ENCODE measurements at places on chromosomes 2 and 18.
A peak's percentile ranks its signal among the peaks of the same experiment; 100 is the strongest.

GRCh38 chr2:32937602-32938448 lies 8.9 kb upstream of the LTBP1 start:
- peak; percentile 83 for ATAC-seq

DNA sequence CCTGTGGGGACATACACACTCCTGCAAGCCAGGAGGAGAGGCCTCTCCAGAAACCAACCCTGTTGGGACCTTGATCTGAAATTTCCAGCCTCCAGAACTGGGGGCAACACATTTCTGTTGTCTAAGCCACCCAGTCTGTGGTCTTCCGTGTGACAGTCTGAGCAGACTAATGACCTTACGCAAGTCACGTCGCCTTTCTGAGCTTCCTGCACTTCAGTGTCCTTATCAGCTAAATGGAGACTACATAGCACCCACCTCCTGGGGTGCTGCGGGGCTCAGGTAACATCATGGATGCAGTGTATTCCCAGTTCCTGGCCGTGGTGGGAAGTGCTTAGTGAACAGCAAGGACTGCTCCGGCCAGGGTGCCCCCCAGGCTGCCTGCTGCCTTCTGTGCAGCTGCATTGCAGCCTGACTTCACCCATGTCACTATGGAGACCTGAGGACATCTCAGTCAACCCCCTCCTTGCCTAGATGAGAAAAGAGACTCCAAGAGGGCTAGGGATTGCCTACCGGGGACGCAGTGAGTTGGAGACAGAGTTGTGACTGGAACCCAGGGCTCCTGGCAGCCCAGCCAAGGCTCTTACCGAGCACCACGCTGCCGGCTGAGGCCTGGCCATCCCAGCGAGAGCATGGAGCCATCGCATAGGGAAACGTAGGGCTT lies 61.2 kb upstream of the FZD5 start:
- ATAC-seq = no peak

DNA sequence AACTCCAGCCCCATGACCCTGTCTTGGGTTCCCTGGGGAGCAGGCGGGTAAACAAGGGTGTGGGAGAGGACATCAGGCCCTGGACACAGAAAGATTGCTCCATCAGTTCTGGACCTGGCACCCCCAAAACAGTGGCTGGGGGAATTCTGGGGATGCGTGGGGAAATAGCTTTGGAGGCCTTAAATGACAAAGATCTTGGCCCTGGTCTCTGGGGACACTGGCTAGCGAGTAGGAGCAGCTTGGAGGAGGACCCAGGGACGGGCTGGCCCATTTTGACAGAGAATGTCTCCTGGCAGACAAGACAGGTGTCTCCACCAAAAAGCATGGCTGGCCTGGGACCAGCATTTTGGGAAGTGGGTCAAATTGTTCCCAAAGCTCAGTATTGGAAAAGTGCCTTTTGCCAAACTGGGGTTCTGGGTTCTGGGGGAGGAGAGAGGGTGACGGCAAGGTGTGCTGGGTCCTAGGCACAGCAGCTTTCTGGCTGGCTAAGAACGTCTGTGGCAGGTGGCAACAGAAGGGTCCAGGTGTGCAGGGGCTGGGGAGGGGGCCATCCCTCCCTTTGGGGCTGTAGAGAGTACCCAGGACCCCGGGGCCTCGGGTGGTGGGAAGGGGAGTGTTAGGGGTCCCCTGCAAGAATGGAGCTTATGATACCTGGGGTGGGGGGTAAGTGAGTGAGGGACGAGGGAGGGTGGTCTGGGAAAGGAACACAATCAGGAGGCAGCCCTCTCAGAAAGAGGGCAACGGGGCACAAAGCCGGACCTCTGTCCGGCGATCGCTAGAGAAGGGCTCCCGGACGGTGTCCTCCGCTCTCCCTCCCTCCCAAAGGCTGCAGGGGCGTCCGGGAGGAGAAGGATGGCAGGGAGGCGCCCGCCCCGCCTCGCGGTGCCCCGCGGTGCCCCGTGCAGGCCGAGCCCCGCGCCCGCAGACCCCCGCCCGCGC lies 556 bp downstream of the CYRIA start:
- ATAC-seq = peak; percentile 15

DNA sequence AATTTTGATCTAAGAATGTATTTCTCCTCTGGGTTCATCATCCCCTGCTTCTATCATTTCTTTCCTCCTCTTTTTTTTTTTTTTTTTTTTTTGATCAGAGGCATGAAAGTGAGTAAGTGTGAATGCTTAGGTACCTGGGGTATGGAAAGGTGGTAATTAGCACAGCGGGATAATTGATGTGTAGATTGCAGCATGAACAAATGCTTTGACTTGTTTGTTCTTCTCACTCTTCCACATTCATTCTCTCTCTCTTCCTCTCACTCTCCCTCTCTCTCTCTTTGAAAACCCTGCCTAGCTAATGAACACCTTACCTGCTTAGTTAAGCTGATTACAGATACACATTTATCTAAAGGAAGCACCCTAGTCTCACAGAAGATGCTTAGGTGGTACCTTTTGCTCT lies 74.7 kb downstream of the ZEB2 start:
- no peak for ATAC-seq

- no peak for ATAC-seq
Observed at GRCh38 chr18:55013685-55014084, 54.4 kb upstream of the CCDC68 start.

DNA sequence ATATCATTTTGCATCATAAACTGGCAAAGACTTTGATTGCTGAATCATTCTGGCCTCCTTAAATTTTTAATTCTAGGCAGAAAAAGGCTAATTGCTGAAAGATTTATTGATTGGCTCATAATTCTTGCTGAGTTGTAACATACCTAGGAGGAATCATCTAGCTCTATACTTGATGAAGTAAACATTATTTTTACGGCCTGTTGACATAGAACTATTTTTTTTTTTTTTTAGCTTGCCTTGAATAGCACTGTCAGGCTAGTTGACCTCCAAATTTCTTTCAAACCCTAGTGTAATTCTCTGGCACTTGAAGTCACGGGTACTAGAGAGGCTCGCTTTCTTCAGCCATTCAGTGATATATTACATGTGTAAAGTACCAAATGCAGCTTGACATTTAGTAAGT lies 2.8 kb downstream of the SERPINB12 start:
- no peak for ATAC-seq

DNA sequence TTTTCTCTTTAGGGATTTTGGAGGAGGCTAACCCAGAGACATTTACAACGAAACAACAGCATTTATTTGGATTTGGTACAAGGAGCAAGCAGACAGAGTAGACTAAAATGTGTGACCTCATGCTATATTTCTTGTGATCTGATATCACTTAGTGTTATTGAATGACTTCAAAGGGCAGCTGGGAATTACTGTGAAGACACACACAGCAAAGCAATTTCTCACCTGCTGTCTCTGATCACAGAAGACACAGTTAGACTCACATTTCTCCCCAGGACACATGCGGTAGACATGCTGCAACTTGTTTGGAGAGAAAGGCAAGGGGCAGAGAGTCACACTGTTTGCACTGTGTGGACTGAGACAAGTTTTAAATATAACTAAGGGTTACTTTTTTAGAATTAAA lies 67.5 kb downstream of the LTBP1 start:
- peak; percentile 13 for ATAC-seq

DNA sequence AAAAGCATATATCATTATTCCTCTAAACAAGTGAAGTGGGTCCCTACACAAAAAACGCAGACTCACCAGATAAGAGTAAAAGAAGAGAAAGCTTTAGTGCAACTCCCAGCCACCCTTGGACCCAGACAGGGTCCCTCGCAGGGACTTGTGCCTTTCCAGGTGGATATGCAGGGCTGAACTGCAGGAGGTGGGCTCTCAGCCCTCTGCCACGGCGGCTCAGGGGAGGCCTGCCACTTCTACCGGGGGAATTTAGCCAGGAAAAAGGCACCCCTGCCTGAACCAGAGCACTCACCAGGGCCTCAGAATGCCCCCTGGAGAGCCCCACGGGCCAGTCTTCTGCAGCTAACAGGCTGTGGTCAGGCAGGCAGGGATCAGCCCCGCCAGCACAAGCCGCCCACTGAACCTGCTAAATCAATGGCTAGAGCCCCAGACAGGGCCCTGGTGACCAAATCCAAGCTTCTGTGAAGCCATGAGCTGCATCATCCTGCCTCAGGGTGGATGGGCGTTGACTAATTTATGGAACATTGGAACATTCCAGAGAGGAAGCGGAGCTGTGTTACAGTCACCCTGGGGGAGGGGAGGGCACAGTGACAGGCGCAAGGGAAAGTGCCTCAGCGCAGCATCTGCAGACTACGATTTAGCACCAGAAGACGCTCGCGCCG lies 209.3 kb downstream of the EIPR1 start:
- ATAC-seq = no peak

DNA sequence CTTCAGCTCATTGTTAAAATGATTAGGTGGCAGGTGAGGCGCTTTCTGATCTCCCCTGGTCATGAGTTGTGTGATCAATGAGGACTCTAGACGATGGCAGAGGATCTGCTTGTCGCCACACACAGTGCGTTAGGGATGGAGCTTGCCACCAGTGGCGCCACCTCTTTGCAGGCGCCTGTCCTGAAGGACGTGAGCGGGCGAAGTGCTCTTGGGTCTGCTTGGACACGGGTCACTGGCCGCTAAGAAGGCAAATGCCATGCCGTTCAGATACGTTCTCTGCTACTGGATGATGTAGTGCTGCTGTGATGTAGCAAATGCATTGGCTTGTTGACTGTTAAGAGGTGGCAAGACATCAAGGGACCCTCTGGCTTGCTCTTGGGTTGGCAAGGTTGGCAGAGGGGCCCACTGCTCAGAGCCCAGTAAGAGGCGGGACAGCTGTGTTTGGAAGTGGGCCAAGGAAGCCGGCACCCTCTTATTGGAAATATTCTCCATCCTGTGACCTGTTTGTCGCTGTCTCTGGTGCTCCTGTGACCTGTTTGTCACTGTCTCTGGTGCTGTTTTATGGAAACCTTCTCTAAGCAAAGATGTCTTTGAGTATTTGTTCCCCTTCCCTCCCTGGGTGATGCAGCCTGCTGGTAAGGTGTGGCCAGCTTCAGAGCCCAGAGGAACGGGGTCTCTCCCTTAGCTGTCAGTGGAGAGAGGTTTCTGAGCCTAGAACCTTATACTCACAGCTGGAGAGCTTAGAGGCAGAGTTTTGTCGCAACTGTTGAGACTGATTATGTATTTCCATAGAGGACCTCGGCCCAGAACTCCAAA lies 14.6 kb downstream of the LDLRAD4 start:
- no peak for ATAC-seq

- ATAC-seq = no peak
Observed at GRCh38 chr2:74109551-74109950, 38.2 kb downstream of the BOLA3 start.

DNA sequence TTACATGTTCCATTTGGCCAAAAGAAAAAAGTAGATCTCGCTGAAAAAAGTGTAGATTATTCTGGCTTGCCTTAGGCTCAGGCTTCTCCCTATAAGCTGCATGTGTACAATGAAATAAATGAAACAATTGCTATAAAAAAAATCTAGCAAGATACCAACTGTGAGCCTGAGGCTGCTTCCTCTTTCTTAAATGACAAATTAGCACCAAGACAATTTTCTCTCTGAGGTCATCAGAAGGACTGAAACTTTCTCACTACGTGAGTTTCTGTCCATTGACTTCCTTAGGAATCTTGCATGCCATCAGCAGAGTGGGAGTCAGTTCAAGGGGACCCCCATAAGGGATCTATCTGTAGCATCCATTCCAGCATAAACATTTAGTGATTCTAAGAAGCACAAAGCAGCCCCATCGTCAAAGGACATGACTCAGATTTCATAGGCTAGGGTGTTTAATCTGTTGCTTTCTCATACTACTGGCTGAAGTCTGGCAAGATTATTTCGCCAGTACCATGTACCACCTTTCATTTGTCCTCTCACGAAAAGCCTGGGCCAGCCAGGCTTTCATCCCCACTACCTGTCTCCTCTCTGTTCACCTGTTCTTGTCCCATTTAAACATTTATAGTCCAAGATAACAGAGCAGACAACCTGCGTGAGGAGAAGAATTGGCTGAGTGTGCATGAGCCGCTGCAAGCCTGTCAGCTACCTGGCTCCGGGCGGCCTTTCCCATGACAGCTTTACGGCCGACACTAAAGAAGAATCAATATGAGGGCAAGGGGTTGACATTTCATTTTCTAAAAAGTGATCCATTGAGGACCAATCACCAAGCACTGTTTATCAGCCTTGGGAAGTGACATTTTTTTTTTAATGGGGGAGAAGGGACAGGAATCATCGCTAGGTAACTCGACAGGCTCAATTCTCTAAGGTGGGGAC lies 120.0 kb downstream of the EPHA4 start:
- ATAC-seq = no peak

DNA sequence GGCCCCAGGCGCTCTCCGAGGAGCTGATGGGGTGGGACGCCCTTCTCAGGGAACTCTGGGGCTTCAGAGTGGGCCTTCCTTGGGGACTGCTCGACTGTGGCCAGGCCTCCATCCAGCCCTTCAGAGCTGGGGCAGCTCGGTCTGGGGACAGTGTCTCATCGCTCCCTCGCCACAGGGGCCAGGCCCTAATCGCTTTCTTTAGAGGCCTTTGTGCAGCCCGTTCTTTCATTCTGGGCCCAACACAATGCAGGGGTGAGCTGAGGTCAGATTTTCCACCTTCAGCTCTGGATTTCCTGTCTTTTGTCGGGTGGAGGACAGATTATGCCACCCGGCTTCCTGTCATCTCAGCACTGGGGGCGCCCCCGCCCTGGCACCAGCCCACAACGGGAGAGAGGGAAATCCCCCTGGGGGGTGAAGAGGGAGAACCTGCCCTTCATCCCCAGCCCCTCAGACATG lies 25.2 kb downstream of the MYCN start:
- ATAC-seq = no peak

- no peak for ATAC-seq
Observed at GRCh38 chr2:25073914-25074313, 32.0 kb downstream of the EFR3B start.

- no peak for ATAC-seq
Observed at GRCh38 chr2:235936493-235936892, 231.7 kb downstream of the GBX2 start.

- no peak for ATAC-seq
Observed at GRCh38 chr2:190582736-190583506, 48.4 kb upstream of the NEMP2 start.

GRCh38 chr18:48043166-48043565 lies 112.7 kb upstream of the SMAD2 start:
- no peak for ATAC-seq

DNA sequence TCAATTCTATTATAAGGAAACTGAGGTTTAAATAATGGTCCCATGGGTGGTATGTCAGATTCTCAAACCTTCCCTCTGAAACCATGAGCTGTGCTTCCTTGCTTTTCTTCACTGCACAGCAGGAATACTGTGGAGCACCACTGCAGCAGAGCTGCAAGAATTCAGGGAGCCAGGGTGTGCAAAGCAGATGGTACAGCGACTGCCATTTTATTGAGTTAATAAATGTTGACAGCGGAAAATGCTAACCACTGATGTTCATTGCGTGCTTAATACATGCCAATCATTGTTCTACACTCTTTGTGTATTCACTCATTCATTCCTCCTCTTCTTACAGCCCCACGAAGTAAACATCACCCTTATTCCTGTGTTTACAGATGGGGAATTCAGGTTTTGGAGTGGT lies 152.2 kb upstream of the THSD7B start:
- no peak for ATAC-seq

GRCh38 chr2:240325016-240326007 lies 110.2 kb upstream of the GPC1 start:
- no peak for ATAC-seq
